ENCODE measurements at places on chromosomes 16 and 17.

- no peak for DNase-seq
These were observed 21.5 kb downstream of the USP22 start for GRCh38 chr17:21021208-21021803.

DNA sequence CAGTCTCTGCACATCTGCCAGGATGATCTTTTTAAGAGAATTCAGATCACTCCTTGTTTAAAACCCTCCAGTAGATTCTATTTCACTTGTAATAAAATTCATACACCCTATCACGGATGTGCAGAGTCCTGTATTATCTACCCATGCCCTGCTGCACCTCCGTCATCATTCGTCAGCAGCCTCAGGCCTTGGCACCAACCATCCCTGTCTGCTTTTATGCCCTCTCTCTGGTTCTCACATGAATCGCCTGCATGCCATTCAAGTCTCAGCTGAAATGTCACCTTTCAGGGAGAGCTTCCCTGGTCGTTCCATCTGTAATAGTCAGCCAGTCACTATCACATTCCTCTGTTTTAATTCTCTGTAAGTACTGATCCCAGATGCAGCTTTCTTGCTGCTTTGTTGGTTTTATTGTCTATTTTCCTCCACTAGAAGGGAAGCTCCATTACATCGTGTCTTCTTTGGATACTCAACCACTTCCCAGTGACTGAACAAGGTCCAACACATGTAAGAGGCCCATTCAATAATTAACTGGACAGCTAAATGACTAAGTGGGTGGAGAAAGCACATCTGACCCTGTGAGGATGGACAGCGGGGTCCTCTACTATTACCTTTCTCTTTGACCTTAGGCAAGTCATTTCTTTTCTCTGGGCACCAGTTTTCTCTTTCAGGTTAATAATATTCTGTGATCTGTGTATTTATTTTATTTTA, 81.2 kb upstream of the GOT2 start:
- DNase-seq: no peak

DNA sequence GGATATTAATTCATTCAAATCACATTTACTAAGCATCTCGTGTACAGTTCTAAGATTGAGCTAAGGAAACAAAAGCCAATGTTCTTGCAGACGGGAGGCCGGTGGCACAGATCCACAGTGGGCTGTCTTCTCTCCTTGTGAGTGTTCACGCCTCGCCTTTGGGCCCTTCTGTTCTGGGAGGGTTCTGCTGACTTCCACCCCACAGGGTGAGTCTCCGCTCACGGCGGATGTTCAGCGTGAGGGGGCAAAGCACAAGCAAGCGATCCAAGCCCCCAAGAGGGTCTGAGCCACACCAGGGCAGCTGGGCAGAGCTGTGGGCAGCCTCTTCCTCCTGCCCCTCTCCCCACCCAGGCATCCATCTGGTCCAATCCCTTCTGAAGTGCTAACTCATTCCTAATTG, 84.3 kb upstream of the DOC2B start:
- no peak for DNase-seq

DNA sequence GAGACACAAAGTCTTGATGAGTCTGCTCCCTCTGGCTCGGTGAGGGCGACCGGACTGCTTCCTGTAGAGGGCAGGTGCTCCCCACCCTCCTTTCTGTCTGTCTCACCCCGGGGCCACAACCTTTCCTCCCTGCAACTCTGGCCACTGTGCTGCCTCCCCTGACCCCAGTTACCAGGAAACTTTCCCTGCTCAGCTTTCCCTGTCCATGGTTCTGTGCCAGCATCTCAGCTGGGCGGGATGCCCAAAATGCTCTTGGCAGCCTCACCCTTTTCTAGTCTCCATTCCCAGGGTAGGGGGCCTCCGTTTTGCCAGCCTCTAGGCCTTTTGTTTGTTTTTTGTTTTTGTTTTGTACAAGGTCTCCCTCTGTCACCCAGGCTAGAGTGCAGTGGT, 1.4 kb downstream of the PLD2 start:
- peak; percentile 14 for DNase-seq

DNA sequence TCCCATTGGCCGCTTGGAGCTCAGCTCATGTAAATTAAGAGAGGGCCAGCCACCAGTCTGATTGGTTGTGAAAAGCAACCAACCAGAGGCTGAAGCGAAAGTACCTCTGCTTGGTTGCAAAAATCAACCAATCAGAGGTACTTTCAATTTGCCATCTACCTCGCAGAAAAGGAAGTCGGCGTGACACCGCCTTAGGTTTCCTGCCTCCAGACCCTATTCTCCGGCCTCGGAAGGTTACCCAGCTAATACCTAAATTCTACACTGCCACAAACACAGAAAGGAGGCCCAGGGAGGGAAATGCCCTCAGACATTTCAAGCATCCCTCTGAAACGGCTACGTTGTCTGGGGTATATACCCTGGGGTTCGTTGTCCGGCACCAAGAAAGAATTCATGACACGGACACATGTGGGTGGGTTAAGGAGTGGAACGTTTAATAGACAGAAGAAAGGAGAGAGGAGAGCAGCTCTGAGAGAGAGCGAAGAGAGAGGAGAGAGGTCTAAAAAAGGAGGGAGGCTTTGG, 481.3 kb downstream of the TMEM114 start:
- DNase-seq: no peak

DNA sequence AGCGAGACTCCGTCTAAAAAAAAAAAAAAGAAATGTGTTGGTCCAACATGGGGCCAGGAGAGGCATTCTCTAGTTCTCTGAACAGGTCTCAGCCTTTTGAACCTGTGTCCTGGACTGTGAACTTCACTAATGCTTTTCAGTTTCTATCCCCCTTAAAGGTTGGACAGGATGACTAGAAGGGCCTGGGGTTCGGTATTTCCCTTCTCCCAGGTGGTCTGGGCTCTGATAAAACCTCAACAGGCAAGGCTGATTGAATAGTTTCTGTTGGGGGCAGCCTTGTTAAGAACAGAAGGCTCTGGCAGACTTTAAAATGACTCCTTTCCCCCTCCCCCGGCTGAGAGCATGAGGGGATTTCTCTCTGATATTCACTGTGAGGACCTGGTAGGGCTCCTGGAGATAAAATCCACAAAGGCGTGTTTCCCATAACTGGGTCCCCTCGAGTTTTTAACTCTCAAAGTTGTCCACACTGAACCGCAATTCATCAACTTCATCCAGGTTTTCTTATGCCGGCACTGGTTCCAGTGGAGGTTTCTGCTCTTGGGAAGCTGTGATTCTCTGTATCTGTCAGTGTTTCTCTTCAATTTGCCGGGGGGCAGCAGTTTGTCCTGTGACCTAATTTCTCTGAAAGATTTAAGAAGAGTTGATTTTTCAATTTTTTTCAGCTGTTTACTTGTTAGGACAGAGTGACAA, 91.3 kb downstream of the METRNL start:
- no peak for DNase-seq

Measured in CD4-positive, alpha-beta T cell treated with Interleukin-17A for 4 hours (primary cell).